ENCODE measurements at places on chromosomes 12 and 14. TPM values are rescaled to one million over a fixed set of nuclear protein-coding genes. Genes with fewer than 3 reads are reported as not detected.

COX6A1 gene
- 944 TPM for total RNA-seq

TMPRSS12 gene
- not detected for total RNA-seq

AICDA gene
- total RNA-seq, result not detected

PAPLN gene
- total RNA-seq, result 1.7 TPM

PGAM5 gene
- total RNA-seq, result 94.1 TPM

C12orf76 gene
- total RNA-seq, result 21.3 TPM

AJUBA gene
- total RNA-seq, result 70.2 TPM

RASAL1 gene
- 0.06 TPM for total RNA-seq

SERPINA12 gene
- not detected for total RNA-seq

ISCA2 gene
- total RNA-seq, result 27.8 TPM

CD163 gene
- total RNA-seq, result not detected

TOMM20L gene
- not detected for total RNA-seq

OR4E2 gene
- not detected for total RNA-seq

PCED1B gene
- 4.7 TPM for total RNA-seq

DBX2 gene
- total RNA-seq, result not detected

TMPO gene
- 355 TPM for total RNA-seq

ACVRL1 gene
- total RNA-seq, result 1.7 TPM

SLCO1C1 gene
- total RNA-seq, result not detected

SIX1 gene
- 14.9 TPM for total RNA-seq
